ENCODE measurements at places on chromosomes 3 and 15.

DNA sequence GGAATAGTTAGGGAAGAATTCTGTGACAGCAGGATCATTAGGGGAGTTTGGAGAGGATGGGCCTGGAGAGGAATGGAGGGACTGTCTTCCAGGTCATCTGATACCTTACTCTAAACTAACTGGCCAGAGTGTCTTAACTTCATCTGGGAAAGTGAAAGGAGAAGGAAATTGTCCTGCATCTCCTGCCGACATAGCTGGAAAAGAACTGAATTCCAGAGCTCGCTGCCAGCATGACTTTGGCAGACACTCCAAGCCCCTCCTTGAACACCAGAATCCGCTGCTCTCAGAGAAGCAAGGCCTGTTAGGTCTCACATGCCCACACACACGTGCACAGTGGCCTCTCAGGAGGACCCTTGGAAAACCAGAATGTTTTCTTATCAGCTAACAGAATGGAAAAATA is 10.5 kb downstream of the ABI3BP start:
- no peak for DNase-seq

- DNase-seq = peak; percentile 21
Observed at GRCh38 chr3:153768561-153769469, 352.4 kb upstream of the ARHGEF26 start.

DNA sequence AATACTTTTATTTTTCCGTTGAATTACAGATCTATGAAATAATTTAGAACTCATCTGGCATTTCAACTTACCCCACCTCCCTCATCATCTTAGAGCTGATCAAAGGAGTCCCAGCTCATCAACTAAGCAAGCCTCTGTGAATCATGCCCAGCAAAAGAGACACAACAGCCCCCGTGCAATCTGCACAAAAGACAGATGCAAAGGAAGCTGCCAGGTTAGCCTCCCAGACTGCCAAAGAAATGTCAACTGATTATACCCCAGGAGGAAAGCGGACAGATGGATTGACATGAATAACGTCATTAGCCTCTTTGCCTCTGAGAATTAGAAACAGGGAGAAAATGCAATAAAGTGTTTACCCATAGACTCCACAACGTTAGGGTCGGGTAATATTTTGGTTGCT is 75.0 kb downstream of the GABRB3 start:
- no peak for DNase-seq

- DNase-seq = no peak
Observed at GRCh38 chr15:64305261-64305660, 50.7 kb downstream of the CSNK1G1 start.

- no peak for DNase-seq
Observed at GRCh38 chr3:42914771-42915515, 9.0 kb downstream of the ZNF662 start.

DNA sequence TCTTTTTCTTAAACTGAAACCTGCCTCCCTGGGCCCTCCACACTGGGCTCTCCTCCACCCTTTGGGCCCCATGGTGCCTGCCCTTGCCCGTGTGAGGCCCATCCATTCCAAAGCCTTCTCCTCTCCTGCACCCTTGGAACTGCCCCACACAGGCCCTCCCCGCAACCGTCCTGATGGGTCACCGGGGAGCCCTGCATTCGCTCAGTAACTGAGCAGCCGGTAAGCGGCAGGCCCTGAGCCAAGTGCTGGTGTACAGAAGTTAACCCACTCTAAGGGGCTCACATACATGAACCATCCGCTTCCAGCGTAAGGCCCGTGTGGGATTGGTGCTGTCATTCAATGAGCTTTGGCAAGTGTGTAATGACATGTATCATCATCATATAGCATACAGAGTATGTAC is 5.4 kb upstream of the LRRC15 start:
- no peak for DNase-seq

DNA sequence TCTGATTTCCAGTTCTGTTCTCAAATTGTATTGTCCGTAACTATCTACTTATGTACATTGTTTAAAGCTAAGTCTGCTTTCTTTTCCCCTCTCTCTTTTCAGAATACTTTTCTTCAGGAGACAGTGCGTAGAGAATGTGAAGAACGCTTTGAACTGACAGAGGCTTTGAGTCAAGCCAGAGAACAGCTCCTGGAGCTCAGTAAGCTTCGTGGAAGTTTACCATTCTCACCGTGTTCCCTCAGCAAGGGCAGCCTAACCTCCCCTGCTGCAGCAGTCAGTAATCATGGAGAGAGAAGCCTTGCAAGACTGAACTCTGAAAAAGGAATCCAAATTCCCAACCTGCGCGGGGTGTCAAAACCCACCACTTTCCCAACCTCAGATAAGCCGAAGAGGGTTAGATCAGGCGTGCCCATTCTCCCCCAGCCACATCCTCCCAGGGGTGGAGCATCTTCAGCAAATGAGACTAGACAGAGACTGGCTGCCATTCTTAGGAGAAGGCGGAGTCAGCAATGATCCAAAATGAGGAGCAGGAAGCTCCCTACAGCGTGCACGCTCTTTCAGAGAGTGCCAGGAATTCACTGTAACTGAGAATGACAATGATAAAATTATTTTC is 114.6 kb downstream of the CCNL1 start:
- DNase-seq = no peak

- DNase-seq = no peak
Observed at GRCh38 chr3:126396536-126396935, 1.8 kb downstream of the CFAP100 start.

GRCh38 chr3:26587571-26587970 is 35.0 kb upstream of the LRRC3B start:
- DNase-seq = no peak

DNA sequence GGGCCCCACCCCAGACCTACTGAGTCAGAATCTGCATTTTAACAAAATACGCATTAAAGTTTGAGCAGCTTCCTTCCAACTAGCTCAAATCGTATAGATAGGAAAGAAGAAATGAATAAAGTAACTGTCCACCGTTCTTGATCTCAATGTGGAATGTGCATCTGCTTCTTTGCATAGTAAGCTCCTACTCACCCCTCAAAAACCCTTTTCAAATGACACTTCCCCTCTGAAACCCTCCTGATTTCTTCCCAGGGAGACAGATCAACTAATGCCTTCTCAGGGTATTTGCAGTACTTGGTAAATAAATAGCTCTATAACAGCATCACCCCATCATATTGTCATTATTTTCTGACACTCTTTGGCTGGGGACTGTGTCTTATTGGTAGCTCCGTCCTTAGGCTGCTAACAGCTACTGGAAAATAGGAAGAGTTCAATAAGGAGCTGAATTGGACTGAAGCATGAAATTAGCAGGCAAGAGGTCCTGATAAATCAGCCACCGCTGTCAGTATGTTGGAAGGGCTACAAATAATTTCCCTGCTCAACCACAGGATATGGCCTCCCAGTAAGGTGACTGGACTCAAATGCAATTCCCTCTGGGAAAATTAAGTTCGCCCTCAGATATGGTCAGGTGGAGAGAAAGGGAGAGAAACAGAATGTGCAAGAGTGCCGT is 10.2 kb downstream of the OXTR start:
- DNase-seq = no peak

- no peak for DNase-seq
Observed at GRCh38 chr15:72289597-72290325, 17.4 kb upstream of the PARP6 start.

DNA sequence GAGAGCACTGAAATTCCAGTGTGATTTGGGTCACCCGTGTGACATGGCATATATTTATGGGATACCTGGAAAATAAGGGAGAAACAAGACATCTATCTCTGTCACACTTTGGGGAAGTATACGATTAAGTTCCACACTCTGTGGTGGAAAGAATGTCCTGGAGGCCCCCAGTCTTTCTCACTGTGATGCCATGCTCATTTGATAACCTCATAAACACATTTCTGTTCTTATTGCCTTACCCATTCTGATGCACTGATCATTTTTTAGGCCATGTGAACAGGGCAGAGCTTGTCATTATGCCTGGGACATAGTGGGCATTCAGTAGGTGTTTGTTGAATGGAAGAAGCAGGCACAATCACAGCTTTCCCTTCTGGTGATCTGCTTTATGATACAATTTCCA is 349.4 kb upstream of the TPRG1 start:
- no peak for DNase-seq

- DNase-seq = no peak
Observed at GRCh38 chr3:173793963-173794362, 396.4 kb downstream of the NLGN1 start.

DNA sequence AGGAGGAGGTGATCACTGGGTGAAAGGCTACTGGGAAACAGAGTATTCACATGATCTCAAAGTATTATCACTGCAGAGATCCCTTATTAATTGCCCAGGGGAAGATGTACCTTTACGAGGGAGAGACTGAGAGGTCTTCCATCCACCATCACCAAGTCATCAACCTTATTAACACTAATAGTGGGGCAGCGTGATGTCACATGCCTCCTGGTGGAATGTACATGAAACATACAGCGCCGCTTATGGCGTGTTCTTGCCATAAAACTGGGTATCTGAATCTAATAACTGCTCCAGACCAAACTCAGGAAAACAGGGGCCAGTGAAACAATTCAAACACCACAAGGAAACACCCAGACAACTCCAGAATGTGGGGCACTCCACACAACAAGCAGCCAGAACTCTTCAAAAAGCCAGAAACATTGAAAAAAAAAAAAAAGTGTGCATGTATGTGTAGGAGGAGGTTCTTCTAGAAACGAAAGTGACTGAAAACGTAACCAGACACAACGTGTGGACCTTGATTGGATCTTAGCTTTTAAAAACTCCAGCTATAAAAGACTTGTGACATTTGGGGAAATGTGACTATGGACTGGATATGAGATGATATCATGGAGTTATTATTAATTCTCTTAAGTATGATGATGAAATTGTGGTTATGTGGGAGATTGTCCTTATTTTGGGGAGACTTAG is 4.6 kb downstream of the STIMATE start:
- DNase-seq = no peak

DNA sequence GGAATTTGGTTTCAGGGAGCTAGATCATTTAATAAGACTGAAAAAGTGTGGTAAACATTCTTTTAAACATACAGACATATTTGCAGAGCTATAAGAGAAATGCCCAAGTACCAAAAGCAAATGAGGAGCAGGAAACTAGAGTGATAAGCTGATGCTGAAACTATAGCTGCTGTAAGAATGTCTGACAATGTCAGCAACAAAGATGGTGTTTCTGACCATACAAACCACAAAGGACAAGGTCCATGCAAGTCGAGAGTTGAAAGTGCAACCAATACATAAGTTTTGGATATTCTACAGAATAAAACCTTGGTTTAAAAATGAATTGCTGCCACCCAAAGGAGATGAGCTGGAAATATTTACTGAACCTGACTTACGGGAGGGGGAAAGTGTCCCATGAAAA is 610.2 kb downstream of the TBL1XR1 start:
- DNase-seq = no peak

- DNase-seq = no peak
Observed at GRCh38 chr15:99426431-99427105, 139.2 kb upstream of the MEF2A start.

- no peak for DNase-seq
Observed at GRCh38 chr3:110969229-110970211, 102.1 kb upstream of the NECTIN3 start.

- DNase-seq = no peak
Observed at GRCh38 chr3:25713341-25713985, 48.8 kb upstream of the TOP2B start.
